ENCODE measurements at places on chromosomes 16 and 17.

DNA sequence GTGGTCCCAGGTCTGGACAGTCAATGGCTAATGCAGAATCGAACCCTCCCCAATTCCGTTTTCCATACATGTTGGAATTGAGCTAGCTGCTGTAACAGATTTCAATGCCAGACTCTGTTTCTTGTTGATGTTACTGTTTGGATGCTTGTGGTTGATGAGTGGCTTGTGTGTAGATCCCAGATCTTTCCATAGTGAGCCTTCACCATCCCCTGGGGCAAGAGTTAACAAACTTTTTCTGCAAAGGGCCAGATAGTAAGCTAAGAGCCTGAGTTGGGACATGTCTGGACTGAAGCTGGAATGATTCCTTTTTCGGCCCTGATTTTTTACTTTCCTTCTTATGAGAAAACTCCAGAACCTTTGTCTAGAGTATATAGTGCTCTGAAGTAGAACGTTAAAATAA lies 296.3 kb downstream of the CPPED1 start:
- DNase-seq: no peak

DNA sequence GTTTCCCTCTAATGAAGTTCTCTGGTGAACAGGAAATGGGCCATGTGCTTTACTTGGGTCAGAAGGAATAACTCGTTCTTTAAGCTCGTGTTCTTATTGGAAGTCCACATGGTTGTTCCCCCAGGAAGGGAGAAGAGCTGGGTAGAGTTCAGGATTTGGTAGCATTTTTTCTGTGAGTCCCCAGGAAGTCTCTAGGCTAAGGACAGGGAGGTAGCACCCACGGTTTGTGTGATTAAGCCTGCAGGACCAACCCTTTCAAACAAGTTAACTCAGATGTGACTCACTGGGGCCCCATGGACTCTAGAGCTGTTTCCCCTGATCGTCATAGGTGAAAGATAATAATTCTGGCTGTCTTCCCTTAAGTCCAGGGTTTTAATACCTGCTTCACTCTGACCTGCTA lies 16.4 kb downstream of the SAP30BP start:
- no peak for DNase-seq

DNA sequence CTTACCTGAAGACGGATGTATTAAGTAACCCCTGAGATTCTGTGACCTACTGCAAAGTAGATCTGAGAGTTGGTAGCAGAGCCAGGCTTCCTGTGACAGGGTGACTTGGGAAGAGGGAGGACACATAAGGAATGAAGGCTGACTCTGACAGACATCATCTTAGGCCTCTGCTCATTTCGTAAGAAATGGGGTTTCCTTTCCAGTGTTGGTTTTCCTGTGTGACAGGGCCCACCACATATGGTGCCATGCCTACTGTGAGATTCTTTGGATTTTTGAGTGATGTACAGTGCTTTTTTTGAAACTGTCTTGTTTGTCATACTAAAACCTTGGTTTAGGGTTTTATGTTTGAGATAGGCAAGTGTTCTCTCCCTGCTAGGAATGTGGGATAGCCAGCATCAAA lies 12.7 kb downstream of the LIG3 start:
- DNase-seq: no peak

GRCh38 chr17:57481910-57482391 lies 225.6 kb downstream of the MSI2 start:
- DNase-seq: no peak

- no peak for DNase-seq
Measured at GRCh38 chr17:5973410-5973809, 96.8 kb upstream of the WSCD1 start.

GRCh38 chr17:11272191-11272590 lies 31.2 kb downstream of the SHISA6 start:
- no peak for DNase-seq

DNA sequence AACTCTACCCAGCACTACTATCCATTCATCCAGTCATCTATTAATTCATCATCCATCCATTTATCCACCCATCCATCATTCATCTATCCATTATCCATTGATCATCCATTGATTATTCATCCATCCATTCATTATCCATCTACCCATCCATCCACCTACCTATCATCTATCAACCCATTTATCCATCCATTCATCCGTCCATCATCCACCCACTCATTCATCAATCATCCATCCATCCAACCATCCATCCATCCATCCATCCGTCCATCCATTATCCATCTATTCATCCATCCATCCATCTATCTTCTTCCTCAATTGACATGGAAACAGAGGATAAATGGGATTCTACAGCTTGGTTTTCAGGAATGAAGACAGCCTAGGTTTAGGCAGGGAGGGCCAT lies 12.0 kb downstream of the SLC4A1 start:
- no peak for DNase-seq

- DNase-seq: no peak
Measured at GRCh38 chr16:56945847-56946527, 14.0 kb downstream of the HERPUD1 start.

GRCh38 chr17:2239882-2240430 lies 63.6 kb downstream of the SMG6 start:
- no peak for DNase-seq

GRCh38 chr17:45296003-45296832 lies 20.6 kb downstream of the MAP3K14 start:
- DNase-seq: no peak

DNA sequence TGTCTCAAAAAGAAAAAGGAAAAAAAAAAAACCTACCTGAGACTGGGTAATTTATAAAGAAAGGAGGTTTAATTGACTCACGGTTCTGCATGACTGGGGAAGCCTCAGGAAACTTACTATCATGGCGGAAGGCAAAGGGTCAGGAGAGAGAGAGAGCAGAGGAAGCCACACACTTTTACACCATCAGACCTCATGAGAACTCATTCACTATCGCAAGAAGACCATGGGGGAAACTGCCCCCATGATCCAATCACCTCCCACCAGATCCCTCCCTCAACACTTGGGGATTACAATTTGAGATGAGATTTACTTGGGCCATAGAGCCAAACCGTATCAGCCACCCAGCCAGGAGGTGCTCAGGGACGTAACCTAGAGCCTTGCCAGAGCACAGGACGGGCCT lies 20.8 kb downstream of the NAGPA start:
- no peak for DNase-seq

- DNase-seq: no peak
Measured at GRCh38 chr16:66857437-66857836, 13.2 kb downstream of the CA7 start.

- peak; percentile 78 for DNase-seq
Measured at GRCh38 chr17:58082341-58082869, 814 bp upstream of the DYNLL2 start.

- DNase-seq: no peak
Measured at GRCh38 chr17:64221679-64222078, 41.4 kb downstream of the TEX2 start.

DNA sequence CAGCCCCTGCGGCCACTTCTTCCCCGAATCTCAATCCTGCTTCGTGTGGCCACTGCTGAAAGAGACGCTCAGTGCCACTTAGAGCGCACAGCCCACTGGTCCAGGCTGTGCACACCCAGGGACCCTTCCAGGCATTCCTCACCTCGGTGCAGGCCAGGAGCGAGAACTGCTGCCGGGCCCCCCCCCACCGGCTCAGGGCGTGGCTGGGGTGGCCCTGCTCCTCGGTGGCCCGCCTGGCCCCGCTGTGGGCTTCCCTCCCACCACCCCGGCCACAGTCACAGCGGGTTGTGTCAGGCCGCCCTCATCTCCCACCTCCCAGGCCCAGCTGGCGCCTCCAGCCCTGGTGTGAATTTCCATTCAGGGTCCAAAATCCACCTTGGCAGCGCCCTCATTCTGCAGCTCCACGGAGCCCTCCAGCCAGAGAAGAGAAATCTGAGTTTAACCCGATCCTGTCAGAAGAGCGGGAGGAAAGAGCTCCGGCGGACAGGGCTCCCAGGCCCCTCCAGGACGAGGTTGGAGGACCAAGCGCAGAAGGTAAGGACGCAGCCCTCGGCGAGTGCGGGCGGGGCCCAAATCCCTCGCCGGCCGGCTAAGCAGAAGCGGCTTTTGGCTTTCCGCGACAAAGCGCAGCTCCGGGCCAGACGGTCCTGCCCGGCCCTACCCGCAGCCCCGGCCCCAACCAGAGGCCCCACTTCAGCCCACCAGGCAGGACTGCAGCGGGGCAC lies 12.0 kb downstream of the TBC1D16 start:
- no peak for DNase-seq

DNA sequence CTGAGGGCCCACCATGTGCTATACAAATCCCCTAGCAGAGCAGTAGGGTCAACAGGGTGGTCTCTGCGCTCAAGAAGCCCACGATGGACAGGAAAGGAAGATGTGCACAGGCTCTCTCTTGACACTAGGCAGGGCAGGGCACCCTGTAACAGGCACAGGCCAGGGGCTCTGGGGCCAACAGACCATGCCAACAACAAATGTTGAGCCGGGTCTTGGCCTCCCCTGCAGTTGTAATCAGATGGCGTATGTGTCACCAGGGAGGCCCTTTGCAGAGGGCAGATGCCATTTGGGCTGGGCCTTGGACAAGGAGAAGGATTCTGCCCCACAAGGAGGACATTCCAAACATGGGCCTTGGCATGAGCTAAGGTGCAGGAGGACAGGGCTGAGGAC lies 5.3 kb downstream of the TRPV1 start:
- DNase-seq: no peak

DNA sequence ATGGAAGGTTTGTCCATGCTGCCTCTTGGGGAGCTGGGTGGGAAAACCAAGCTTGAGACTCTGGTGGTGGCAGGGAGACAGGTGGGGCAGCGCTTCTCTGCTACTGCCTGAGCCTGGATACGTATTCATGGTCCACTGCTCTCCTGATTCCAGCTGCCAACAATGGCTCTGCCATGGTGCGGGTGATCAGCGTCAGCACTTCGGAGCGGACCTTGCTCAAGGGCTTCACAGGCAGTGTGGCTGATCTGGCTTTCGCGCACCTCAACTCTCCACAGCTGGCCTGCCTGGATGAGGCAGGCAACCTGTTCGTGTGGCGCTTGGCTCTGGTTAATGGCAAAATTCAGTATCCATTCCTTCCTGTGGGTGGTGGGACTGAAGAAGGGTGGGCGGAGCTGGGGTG lies 4.2 kb downstream of the EDC4 start:
- DNase-seq: no peak

DNA sequence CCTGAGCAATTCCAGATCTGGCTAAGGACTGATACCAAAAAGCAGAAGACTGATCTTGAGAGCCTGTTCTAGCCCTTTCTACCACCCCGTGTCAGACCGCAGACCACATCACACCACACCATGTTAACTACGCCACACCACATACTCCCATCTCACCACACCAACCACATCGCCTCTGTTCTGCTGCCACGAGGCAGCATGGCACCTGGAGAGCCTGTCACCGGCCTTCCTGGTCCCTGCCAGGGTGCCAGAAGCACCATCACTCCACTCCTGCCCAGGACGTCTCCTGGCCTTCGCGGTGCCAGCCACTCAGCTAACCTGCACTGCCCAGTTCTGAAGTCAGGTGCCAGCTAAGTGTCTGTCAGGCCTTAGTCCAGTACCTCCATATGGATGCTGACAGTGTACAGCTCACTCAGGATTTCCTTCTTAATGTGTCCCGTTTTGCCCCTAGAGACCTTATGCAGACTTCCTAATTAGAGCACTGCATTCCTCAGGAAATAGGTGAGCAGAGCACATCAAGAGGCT lies 37.2 kb upstream of the BCAR1 start:
- no peak for DNase-seq

- DNase-seq: no peak
Measured at GRCh38 chr17:76820561-76820960, 47.6 kb upstream of the MGAT5B start.

DNA sequence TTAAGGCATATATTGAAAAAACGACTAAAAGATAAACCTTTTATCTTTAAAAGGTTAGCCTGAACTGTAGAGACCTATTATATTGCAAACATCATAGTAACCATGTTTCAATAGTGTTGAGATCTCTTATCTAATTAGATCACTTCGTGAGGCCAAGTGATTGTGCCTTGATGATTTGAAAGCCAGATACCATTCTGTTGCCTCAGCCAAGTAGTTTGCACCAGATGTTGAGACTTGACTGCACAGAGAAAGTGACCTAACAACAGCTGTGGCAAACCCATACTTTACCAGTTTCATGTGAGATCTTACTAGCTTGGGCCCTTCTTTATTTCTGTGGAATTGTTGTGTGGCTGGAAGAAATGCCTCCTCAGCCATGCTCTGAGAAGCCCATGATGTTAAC lies 717.3 kb downstream of the KCNJ2 start:
- no peak for DNase-seq

DNA sequence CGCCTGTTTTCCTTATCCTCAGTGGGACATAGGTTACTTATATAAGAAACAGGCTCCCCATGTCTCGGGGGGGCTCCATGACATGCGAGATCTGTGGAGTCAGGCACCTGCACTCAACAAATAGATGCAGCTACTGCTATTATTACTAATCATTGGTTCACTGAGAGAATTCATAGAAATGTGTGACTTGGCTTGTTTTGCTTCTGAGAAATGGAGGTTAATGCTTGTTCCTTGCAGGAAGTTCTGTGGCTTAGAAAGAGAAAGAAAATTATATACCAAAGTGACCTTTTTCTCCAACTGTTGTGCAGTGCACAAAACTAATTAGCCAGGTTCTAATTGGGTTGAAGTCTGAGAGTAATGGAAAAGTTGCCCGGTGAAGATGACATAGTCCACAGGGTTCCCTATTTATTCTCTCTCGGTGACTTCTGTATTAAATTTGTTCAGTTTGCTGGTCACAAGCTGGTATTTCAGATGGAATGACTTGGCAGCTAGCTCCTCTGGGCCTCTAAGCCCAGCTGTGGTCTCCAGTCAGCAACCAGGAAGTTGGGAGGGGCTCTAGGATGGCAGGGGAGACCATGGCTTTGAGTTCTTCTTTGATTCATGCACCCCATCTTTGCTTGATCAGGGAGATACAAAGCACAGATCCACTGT lies 17.6 kb upstream of the MAF start:
- DNase-seq: no peak

Data from iPS-NIHi11 (cell line).